Activated CD4-positive, CD25-positive, alpha-beta regulatory T cell treated with anti-CD3 and anti-CD28 coated beads, Interleukin-2, amount 50 U/mL, for 24 hours (primary cell): ENCODE measurements at places on chromosomes 13 and 19.

- no peak for ATAC-seq
These were observed 11.7 kb downstream of the CIC start for GRCh38 chr19:42280815-42281145.

DNA sequence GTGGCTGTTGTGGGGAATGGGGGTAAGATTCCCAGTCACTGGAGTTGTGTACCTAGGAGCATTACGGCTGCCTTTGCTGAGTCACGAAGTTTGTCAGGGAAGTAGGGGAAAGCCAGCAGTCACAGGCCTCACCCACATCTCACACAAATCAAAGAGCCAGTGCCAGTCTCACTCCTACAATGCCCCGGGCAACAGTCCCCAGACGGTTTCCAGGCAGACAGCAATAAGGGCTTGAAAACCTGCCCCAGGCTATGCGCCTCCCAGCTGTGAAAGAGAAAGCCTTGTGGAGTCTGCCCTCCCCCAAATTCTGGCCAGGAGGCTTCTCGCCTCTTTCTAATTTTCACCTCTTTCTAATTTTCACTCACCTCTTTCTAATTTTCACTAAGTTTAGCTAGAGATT is 142.3 kb upstream of the EDNRB start:
- no peak for ATAC-seq

GRCh38 chr13:110680852-110681251 is 25.1 kb downstream of the CARS2 start:
- ATAC-seq, result no peak

- ATAC-seq, result no peak
These were observed 38.6 kb downstream of the LIG4 start for GRCh38 chr13:108176685-108177274.

DNA sequence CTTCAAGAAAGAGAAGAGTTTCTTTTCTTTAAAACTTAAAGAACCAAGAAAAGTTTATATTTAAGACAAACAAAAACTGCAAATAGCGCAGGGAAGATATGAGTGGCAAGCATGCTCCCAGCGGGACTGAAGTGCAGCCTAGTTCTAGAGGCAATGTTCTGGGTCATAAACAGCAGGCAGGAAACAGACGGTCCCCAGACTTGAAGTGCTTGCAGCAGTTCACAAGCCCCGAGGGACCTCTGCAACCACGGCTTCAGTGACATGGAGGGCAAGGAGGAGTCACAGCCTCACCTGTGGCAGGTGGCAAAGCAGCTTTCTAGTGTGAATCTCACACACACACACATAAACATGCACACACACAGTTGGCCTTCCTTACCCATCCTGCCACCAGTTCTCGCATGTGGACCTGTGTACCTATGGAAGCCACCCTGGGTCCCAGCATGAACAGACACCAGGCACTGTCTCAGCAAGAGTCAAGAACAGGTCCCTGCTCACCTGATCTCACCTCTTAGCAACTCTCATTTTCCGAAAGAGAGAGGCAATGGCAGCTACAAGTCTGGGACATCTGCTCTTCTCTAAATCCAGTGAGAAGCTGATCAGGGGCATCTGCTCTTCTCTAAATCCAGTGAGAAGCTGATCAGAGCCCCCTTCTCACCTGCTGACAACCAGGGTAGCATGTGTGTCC is 162.0 kb downstream of the EFNB2 start:
- ATAC-seq, result no peak

- ATAC-seq, result no peak
These were observed 7.4 kb upstream of the SLITRK6 start for GRCh38 chr13:85806553-85807175.

DNA sequence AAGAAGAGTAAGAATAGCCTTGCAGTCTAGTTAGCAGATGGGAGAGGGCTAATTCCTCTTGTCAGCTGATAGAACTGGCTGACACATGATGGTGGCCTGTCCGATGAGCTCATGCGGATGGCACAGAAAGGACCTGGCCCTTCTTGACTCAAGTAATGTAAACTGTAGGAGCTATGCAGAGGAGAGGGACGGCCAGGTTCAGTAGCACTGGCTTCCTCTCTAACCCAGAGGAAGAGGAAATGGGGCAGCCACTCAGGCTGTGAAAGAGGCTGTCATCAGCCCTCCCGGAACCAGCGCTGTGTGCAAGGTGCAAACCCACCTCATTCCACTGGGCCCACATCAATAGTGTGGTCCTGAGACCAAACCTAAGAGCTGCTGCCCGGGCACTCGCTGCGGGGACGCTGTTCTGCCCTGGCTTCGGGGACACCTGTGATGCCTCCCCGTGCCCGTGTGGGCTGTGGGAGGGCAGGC is 30.8 kb upstream of the USE1 start:
- ATAC-seq, result peak; percentile 79

GRCh38 chr13:91398413-91399188 is at the start of gene GPC5:
GPC5 (plus strand) TSS chr13:91398621.
- peak; percentile 99 for ATAC-seq

- peak; percentile 68 for ATAC-seq
These were observed 31.2 kb downstream of the TMPRSS9 start for GRCh38 chr19:2391118-2391725.

DNA sequence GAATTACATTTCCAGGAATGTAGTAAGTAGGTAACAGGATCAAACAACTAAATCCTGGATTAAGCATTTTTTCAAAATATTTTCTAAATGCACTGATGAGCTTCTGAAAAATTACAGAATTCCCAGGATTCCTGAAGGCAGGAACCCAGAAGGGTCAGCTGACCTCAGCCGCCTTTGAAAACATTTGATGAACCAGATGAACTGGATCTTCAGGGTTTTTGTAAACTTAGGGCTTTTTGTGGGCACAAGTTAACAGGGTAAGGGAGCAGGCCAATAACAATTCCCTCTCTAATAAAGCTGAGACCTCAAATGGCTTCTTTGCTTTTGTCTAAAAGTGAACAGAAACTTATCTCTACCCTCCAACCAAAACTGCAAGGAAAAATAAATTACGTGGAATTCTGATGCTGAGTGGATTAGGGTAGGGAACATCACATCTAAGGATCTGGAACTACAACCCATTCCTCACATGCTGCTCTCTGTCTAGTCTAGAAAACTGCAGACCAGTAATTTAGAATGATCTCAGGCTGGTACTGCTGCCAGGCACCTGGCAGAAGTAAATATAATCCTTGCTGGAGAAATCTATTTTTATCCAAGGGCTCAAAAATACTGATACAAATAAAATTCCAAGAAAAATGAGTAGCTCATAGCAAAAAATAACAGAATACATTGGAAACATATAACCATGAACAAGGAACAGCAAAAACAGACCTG is 48.2 kb upstream of the N4BP2L1 start:
- no peak for ATAC-seq

- no peak for ATAC-seq
These were observed 838 bp downstream of the PPP2R1A start for GRCh38 chr19:52190487-52191293.

DNA sequence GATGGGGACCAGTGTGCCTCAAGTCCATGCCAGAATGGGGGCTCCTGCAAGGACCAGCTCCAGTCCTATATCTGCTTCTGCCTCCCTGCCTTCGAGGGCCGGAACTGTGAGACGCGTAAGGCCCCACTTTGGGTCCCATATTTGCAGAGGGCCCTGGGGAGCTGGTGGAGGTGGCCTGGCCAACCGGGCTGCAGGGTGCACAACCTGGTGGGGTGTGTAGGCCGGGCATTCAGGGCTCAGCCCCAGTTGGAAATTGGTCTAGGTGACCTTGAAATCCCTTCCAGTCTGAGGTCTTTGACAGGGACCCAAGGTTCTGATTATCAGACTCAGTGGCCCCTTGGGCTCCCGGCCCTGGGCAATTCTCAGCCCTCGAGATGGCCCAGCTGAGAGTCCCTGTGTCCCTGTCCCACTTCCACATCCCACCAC is 8.3 kb downstream of the F7 start:
- ATAC-seq, result no peak

GRCh38 chr13:27631156-27631555 is 9.5 kb downstream of the POLR1D start:
- ATAC-seq, result no peak

DNA sequence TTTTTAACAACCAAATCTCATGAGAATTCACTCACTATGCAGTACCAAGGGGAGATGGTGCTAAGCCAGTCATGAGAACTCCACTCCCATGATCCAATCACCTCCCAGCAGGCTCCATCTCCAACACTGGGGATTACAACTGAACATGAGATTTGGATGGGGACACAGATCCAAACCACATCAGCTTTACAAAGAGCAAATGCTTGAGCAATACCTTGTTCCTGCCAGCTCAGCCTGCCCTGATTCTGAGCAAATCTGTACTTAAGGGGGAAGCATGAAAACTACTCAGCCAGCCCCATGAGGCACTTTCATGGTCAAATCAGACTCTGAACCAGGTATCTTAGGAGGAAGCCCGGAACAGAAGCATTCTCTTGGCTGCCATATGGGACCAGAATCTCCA is 259.9 kb downstream of the TBC1D4 start:
- no peak for ATAC-seq

DNA sequence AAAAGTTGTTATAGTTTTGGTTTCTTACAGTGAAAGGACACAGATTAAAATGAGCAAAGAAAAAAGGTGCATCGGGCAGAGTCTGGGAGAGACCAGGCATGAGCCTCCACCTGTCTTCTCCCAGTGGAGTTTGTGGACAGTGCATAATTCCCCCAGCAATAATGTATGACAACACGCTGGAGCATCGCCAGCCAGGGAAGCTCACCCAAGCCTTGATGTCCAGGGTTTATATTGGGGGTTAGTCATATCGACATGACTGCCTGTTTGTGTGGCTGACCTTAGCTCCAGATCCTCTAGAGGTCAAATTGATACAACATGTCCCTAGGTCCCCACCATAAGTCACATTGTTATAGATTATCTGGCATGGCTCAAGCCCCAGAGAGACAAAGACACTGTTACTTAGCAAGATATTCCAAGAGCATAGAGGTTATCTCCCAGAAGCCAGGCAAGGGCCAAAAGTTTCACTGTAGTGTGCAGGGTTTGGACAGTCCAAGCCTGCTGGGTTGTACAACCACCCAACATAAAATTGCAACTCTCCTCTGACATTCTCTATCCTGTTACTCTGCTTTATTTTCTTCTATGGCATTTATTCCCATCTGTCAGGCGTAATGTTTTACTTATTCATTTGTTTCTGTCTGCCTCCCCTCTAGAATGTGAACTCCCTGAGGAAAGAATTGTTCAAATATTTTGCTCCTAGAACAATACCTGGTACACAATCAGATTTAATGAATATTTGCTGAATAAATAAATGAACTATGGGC is 5.6 kb upstream of the KLK13 start:
- no peak for ATAC-seq

GRCh38 chr13:31638577-31638976 is 100.7 kb upstream of the RXFP2 start:
- ATAC-seq, result no peak

- no peak for ATAC-seq
These were observed 28.7 kb upstream of the FRY start for GRCh38 chr13:32002873-32003272.

GRCh38 chr13:51440381-51440780 is 12.5 kb downstream of the INTS6 start:
- ATAC-seq, result no peak

DNA sequence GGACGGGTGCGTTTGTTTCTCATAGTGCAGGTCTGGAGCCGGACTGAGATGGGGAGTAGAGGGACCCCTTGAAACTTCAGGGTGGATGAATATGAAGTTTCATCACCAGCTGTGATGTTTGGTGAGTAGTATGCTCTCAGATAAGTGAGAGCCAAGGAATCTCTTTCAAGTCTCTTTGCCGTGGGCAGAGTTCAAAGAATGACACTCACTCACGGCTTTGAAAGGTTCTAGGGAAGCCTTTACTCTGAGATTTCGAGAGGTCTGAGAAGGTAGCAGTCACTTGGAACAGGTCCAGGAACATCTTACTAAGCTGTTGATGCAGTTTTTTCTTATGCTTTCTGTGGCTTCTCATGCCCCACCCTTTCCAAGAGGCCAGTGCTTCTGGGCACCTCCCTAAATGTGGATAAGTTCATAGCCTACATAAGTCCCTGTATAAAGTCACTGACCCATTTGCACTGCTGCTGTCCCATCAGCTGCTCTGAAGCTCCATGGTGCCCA is at the start of gene IGFL2:
TSS of gene IGFL2 (plus strand) at position 448 of the 498 bp plus-strand sequence. CDS start at position 489, 41 bp downstream.
- ATAC-seq, result peak; percentile 35

- no peak for ATAC-seq
These were observed 268.9 kb downstream of the IRS2 start for GRCh38 chr13:109517517-109517916.

- no peak for ATAC-seq
These were observed 88.8 kb downstream of the FNDC3A start for GRCh38 chr13:49064476-49064875.

DNA sequence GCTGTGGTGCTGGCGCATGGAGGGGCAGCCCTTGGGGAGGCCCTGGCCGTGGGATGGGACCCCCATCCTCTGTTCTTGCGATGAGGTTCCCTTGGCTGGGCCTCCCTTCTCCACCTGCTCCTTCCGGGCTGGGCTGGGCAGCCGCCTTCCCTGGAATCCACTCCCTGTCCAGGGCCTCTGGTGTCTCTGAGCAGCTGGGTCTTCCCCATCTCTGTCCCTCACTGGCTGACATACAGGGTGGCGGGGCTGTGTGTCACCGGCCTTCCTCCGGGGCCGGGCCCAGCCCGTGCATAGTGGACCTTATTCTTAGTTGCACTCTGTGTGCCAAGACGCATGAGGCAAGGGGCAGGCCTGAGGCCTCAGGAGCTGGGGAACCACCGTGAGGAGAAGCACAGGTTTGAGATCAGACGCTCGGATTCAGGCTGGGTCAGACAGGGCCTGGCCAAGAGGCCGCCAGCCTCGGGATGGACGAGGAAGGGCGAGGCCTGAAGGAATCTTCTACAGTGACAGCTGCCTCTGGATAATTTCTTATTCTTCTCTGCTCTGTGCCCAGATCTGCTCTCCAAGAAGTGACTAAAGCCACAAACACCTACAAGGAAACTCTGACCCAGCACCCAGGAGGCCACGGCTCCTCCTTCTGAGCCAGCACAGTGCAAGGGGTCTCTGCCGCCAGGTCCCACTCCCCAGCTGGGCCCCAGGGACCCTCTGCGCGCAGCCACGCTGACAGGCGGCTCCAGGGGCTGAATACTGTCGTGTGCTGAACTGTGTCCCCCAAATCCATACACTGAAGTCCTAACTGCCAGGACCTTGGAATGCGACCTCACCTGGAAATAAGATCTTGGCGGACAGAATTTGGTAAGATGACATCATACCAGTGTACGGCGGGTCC is 11.0 kb downstream of the SGTA start:
- no peak for ATAC-seq

GRCh38 chr19:9650345-9650744 is 24.6 kb downstream of the ZNF562 start:
- ATAC-seq, result no peak

- ATAC-seq, result no peak
These were observed 3.8 kb downstream of the LILRA4 start for GRCh38 chr19:54335164-54335563.

- no peak for ATAC-seq
These were observed 324.9 kb upstream of the SGCG start for GRCh38 chr13:22855926-22856325.

DNA sequence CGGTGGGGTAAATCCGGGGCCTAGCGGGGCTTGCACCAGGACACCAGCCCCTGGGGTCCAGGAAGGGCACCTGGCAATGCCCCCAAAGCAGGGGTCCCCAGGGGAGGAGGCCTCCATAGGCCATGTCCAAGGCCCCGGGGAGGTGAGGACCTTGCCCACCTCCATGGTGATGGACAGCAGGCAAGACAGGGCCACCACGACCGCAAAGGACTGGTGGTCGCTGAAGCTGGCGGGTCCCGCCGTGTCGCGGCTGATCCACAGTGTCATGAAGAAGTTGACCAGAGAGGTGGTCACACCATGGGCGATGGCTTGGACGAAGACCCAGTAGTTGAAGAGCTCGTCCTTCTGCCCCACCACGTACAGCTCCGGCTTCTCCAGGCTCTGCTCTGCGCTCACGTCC is 26.8 kb downstream of the ATP8B3 start:
- ATAC-seq, result no peak

GRCh38 chr13:51423766-51424165 is 29.1 kb downstream of the INTS6 start:
- no peak for ATAC-seq
